ENCODE measurements at places on chromosomes 7 and 10. TPM values are rescaled to one million over a fixed set of nuclear protein-coding genes. Genes with fewer than 3 reads are reported as not detected.

The ADAM12 gene
- 4.3 TPM for total RNA-seq

The ZKSCAN5 gene
- 7.7 TPM for total RNA-seq

The NEUROG3 gene
- total RNA-seq = not detected

The CASTOR2 gene
- total RNA-seq = 18.4 TPM

The CLDN4 gene
- 277 TPM for total RNA-seq

The ZNF248 gene
- total RNA-seq = 4.0 TPM

DNA sequence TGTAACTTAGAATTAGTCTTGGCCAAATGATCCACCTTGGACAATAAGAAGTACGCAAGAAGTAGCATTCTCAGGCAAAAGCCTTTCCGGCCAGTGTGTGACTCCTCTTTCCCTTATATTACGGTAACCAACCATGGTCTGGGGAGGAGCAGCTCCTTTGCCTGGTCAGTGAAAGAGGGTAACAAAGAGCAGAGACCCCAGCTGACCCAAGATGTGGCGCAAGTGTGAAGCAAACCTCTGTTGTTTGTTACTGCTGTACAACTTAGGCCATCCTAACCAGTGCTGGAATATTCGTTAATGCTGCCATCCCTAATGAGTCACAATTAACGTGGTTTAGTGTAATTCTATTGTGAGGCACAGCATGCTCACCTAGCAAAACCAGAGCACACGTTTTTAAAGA lies 44.0 kb downstream of the HIPK2 start:
- DNase-seq = no peak

- no peak for DNase-seq
Measured at GRCh38 chr7:140085447-140085846, 22.7 kb upstream of the PARP12 start.

GRCh38 chr10:121027371-121027770 lies 176.2 kb downstream of the WDR11 start:
- DNase-seq = no peak

DNA sequence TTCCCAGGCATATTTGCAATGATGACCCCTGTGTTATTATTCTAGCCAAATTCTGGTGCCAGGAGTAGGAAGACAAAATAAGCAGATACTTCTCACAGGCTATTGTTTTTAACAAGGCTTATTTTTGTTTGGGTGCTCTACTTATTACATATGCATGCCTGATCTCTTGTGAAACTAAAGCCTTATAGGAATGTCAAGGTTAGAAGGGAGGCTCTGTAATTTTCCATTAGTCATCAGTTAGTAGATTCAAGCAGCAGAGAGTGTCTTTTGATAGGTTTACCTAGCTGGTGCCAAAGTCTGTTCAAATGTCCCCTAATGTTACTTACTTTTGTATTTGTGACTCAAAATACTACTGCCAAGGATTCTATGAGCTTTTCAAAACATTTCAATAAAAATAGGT lies 11.7 kb upstream of the TMEM106B start:
- DNase-seq = peak; percentile 76

GRCh38 chr7:20742913-20743312 lies 43.8 kb downstream of the SP8 start:
- no peak for DNase-seq

DNA sequence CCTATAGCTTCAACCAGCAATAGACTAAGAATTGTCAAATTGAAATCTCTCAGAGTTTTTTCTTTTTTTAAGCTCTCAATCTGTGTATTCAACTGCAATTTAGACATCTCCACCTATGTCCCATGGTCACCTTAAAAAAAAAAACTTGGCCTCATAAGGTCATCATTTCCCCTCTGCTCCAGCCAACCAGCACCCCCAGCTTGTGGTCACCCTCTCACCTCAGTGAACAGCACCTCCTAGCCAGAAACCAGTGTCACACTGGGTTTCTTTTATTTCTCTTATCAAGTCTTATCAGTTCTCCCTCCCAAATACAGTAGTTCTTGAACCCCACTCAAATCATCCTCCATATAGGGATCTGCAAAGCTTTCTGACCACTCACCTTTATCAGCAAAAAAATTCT lies 4.0 kb downstream of the ITGB1 start:
- no peak for DNase-seq

Measured in epithelial cell of proximal tubule (primary cell).